ENCODE measurements at places on chromosomes 7 and 10.

DNA sequence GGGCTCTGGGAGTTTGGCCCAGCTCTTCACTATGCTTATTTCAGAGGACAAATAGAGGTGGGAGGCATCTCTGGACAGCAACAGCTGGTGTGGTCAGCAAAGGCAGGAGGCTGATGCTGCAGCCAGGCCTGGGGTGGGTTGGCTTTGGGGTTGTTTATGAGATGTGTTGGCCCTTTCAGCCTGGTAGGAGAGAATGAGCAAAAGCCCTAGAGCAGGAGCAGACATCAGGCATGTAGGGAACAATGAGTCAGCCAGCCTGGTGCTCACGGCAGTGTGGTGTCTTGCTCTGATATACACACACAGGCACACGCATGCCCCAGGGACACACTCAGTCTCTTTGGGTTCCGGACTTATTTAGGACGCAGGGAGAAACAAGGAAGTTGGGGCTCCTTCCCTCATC, 157.1 kb downstream of the PRKCQ start:
- no peak for DNase-seq

DNA sequence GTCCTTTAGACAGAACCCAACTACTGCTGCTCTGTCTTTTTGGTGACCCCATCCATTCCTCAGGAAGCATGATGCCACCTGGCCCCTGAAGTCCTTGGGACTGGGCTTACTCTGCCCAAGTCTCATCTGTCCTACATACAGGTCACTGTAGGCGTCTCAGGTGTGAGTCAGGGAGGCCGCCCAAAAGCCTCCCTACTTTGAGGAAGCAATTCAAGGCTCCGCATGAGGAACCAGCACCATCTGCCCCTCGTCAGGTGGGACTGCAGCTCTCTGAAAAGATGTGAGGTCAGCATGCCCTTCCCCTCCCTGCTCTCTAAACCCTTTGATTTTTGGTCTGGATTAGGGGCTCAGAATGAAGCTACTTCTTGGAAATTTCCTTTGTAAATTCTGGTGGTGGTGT, 354.8 kb downstream of the CXCL12 start:
- DNase-seq, result no peak

- DNase-seq, result no peak
Measured at GRCh38 chr10:82176587-82176986, 301.6 kb downstream of the NRG3 start.

GRCh38 chr10:36526033-36526432, 599.4 kb upstream of the ANKRD30A start:
- DNase-seq, result no peak

GRCh38 chr7:141590666-141591065, 39.5 kb downstream of the AGK start:
- DNase-seq, result no peak
